ENCODE measurements at places on chromosomes 6 and 20.

- no peaks in the 10 kb centered on the region for H3K36me3 ChIP-seq
- no peak overlapping the region for H3K4me3 ChIP-seq
- H3K27ac ChIP-seq = no peak overlapping the region
- H3K4me1 ChIP-seq = peaks cover 8% of the 10 kb centered on the region
- no peaks in the 10 kb centered on the region for H3K27me3 ChIP-seq
- no peak for DNase-seq
Observed at GRCh38 chr20:3082955-3083952, 1.3 kb downstream of the AVP start.

- H3K27ac ChIP-seq = no peak overlapping the region
- no peaks in the 10 kb centered on the region for H3K27me3 ChIP-seq
- H3K4me3 ChIP-seq = no peak overlapping the region
- H3K4me1 ChIP-seq = no peaks in the 10 kb centered on the region
- no peak for DNase-seq
Observed at GRCh38 chr20:49392745-49393144, 89.7 kb downstream of the KCNB1 start.

DNA sequence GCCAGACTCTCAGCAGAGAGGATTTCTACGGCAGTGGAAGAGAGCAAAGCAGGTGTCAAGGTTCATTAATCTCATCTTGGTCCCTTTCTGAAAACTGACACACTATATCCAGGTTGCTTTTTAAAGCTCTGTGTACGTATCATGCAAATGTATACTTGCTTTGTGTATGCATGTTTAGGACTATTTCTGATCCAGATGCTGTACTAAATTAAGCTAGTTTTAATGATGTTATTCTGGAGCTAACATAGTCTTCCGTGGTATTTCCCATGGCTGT lies 59.2 kb upstream of the SNX9 start:
- peaks cover 10% of the 10 kb centered on the region for H3K4me1 ChIP-seq
- H3K27me3 ChIP-seq = no peaks in the 10 kb centered on the region
- DNase-seq = no peak
- H3K4me3 ChIP-seq = no peak overlapping the region
- H3K27ac ChIP-seq = no peak overlapping the region

GRCh38 chr6:47229255-47229654 lies 80.5 kb downstream of the TNFRSF21 start:
- no peaks in the 10 kb centered on the region for H3K4me1 ChIP-seq
- DNase-seq = no peak
- H3K27ac ChIP-seq = no peak overlapping the region
- H3K36me3 ChIP-seq = no peaks in the 10 kb centered on the region

- no peaks in the 10 kb centered on the region for H3K27me3 ChIP-seq
- peak overlapping the region; percentile 93 for H3K27ac ChIP-seq
- peaks cover 7% of the 10 kb centered on the region for H3K4me1 ChIP-seq
Observed at GRCh38 chr6:30557683-30557981, 537 bp downstream of the PRR3 start.

- no peaks in the 10 kb centered on the region for H3K4me1 ChIP-seq
- no peak for DNase-seq
- no peak overlapping the region for H3K4me3 ChIP-seq
- no peaks in the 10 kb centered on the region for H3K27me3 ChIP-seq
- H3K36me3 ChIP-seq = no peaks in the 10 kb centered on the region
- no peak overlapping the region for H3K27ac ChIP-seq
Observed at GRCh38 chr6:153149891-153150290, 18.8 kb upstream of the RGS17 start.

- peaks cover 2% of the 10 kb centered on the region for H3K4me1 ChIP-seq
- H3K4me3 ChIP-seq = no peak overlapping the region
- no peaks in the 10 kb centered on the region for H3K36me3 ChIP-seq
- no peaks in the 10 kb centered on the region for H3K27me3 ChIP-seq
- no peak overlapping the region for H3K27ac ChIP-seq
Observed at GRCh38 chr20:4060064-4060795, 44.9 kb upstream of the RNF24 start.

- no peaks in the 10 kb centered on the region for H3K27me3 ChIP-seq
- H3K4me1 ChIP-seq = no peaks in the 10 kb centered on the region
- H3K4me3 ChIP-seq = no peak overlapping the region
- H3K27ac ChIP-seq = no peak overlapping the region
- no peaks in the 10 kb centered on the region for H3K36me3 ChIP-seq
- no peak for DNase-seq
Observed at GRCh38 chr6:33957131-33957891, 153.5 kb upstream of the MLN start.
